ENCODE measurements at places on chromosomes 7 and 10.
A peak's percentile ranks its signal among the peaks of the same experiment; 100 is the strongest.

- DNase-seq = no peak
These were observed 50.9 kb downstream of the ANK3 start for GRCh38 chr10:60338786-60339185.

DNA sequence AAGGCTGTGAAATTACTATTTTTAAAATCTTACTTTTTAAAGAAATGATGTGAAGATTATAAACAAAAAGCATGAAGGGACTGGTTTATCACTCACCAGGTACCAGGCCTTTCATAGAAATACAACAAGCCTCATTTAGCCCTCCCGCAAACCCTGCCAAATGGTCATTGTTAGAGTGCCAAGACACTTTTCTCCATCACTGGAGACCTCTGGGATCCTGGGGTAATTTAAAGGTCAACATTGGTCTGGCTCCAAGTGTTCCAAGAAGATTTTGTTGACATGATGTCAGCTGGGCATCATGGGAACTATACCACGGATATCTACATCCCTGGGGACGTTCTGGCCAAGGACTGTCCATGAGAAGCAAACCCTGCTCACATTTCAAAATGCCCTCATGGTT, 138.0 kb upstream of the FRMD4A start:
- no peak for DNase-seq

- no peak for DNase-seq
These were observed 46.0 kb downstream of the GBF1 start for GRCh38 chr10:102291221-102291905.

DNA sequence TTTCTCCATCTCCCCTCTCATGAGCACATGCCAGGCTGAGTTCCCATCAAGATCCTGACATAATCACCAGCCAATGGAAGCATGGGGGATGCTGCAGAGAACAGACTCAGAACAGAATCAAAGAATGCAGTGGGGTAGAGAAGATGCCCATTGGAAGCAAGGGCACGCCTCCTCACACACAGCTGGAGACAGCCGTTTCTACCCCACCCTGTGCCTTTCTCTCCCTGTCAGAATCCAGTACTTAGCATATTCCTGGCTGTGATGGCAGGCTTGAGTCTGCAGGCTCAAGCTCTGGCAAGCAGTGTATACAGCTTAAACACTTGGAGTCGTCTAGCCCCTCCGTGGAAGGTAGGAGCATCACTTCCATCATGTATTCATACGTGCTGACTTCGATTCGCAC, 867.9 kb downstream of the NRG3 start:
- no peak for DNase-seq

DNA sequence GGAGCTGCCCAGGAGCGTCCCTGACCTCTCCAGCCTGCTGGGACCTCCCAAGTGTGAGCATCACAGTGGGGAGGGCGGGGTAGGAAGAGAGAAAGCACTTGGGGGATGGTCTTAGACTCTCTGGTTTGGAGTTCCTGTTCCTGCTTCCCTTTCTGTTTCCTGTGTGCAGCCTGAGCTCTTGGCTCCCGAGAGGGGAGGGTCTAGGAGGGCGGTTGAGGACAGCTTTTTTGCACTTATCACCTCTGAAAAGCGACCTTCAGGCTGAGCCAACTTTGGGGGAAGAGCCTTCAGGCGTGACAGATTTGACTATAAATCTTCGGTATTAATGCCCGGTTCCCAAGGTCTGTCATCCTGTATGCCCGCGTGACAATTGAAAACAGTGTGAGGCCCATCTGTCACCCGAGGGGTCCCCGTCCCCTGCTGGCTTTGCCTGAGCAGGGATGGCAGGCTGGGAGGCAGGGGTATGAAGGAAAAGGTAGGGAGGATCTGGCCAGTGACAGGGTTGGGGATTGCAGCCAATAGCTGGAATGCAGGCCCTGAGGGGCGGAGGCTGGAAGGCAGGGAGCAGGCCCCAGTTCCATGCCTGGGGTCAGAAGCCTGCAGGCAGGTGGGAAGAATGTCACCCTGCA, 78.6 kb downstream of the CDH23 start:
- DNase-seq = no peak

GRCh38 chr7:30795161-30795948, 24.1 kb downstream of the MINDY4 start:
- DNase-seq = no peak

DNA sequence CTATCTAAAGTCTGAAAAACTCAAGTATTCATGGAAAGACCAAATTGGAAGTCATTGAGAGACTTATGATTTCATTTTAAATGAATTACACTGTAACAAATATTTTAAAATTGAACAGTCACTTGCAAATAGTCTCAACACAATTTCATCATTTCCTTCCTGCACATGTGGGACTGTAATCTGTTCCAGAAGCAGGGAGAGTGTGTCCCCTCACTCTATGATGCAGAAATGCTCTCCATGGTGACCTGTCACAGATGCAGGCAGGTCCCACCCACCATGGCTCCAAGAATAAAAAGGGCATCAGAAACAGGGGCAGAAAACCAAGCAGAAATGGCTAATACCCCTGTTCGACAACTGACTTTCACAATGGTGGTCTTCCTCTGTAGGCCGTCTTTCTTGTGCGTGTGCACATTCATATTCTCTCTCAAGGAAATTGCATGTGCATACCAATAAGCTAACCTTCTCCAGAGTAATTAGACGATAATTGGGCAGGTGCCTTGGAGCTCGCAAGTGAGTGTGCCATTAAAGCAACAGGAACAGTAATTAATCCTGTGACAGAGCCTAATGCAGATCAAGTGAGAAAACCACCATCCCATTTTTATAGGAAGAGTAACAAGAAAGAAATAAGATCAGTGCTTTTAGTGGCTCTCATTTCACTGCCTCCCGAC, 170.9 kb downstream of the ZMYND11 start:
- no peak for DNase-seq

DNA sequence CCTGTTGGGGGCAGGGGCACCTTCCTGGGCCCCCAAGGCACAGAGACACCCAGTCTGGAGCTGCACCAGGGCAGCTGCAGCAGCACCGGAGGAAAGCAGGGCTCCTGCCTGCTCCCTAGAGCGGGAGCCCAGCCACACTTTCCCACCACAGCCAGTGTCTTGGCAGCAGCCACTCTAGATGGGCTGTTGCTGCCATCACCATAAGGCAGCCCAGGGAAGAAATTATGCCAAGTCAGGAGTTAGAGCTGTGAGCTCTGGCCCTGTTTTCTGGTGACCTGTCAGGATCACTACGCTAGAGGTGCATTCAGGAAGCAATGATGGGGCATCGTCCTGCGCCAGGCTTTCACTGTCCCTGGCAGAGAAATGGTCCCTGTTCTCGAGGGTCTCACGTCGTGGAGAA, 38.0 kb upstream of the ZNRF2 start:
- DNase-seq = no peak

GRCh38 chr10:129404091-129404490, 63.0 kb upstream of the MGMT start:
- DNase-seq = peak; percentile 2

DNA sequence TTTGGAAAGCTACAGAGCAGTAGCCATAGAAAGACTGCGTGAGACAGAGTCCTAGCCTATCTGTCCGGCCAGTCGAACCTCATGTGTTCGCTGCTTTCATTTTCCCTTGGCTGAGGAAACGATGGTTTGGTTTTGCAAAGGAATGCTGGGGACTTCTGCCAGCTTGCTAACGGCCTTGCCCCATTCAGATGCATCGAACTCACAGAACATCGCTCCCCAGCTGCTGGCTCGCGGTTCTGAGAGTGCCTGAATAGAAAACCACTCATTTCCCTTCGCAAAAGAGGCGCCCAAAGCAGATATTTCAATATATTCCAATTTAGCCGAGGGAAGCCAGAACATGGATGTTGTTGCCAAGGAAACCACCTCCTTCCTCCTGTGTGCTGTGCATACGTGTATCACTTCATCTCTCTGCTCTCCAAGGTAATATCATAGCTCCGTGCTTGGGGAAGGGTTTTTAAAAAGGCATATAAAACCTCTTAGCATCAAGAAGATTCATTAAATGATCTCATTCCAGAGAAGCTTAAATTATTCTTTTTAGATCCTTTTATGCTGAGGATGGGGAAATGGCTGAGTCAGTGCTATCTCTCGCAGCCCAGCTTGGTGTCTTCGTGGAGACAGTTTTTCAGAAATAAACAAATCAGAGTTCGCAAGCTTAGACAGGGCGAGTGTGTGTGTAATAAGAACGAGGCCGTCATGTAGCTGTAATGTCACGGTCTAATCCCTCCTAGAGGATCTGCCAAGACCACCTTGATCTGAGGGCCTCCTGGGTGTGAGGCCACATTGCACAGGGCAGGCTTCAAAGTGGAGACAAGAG, 215.2 kb downstream of the RPS24 start:
- DNase-seq = no peak

DNA sequence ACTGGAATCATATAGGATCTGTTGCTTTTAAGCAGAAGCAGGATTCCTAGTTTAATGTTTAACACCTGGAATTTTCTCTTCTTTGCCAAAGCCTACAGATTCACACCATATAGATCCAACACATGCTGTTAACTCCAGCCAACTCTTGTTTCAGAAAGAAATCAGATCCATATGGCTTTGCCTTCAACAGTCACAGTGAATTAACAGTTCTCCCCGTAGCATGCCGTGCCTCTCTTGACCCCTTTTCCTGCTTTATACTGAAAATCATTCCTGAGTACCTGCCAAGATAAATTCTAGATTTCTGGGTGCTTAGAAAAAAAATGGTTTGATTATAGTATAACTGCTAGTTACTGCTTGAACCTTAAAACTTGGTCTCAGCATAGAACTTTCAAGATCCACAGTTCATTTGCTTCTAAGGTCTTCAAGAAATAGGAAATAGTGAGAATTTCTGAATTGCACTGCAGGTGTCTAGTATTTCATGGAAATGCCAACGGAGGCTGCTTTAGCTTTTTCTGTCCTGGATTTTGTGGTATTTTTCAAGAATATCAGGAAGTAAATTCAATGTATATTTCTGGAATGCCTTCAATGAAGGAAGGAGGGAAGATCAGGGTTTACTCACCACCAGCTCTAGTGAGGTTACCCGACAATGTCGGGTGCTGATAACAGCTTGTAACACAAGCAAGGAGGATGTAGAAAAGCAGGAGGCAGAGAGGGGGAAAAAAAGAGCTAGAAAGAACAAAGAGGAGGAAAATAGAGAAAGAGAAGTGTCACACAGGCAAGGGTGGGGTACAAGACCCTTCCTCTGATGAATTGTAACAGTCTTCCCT, 6.6 kb downstream of the AASS start:
- DNase-seq = no peak

GRCh38 chr10:88733215-88733614, 26.6 kb upstream of the LIPN start:
- no peak for DNase-seq

- DNase-seq = no peak
These were observed 30.0 kb downstream of the MAP3K8 start for GRCh38 chr10:30463944-30464451.

- DNase-seq = no peak
These were observed 399.2 kb upstream of the AUTS2 start for GRCh38 chr7:69199041-69199440.

GRCh38 chr10:10847387-10847786, 170.3 kb upstream of the CELF2 start:
- no peak for DNase-seq

DNA sequence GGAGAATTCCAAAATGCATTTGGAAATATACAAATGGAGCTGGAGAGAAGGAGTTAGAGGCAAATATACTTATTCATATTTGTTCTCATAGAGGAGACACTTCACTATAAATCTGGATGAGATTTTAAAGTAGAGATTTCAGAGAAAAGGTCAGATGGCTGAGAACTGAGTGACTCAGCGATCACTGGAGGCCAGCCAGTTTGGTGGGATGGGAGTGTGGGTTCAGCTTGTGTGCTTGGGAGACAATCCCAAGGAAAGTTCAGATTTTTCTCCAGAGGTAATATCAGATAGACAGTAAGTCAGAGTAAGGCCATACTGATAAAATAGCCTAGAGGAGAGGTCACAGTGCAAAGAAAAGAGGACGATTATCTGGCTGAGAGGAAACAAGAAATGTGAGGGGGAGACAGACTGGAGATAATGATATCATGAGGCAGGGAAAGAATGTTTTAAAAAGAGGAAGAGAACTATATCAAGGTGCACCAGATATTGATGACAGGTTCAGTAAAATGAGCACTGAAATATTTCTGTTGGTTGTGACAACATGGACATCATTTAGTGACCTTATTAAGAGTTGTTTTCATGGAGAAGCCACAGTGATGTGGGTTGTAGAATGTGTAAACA, 67.0 kb downstream of the MDFIC start:
- DNase-seq = no peak

- no peak for DNase-seq
These were observed 434.0 kb downstream of the DNAJB6 start for GRCh38 chr7:157770716-157771320.

- no peak for DNase-seq
These were observed 116.0 kb downstream of the NEURL1 start for GRCh38 chr10:103609231-103610082.

GRCh38 chr10:96687317-96688012, 32.8 kb downstream of the PIK3AP1 start:
- DNase-seq = no peak

DNA sequence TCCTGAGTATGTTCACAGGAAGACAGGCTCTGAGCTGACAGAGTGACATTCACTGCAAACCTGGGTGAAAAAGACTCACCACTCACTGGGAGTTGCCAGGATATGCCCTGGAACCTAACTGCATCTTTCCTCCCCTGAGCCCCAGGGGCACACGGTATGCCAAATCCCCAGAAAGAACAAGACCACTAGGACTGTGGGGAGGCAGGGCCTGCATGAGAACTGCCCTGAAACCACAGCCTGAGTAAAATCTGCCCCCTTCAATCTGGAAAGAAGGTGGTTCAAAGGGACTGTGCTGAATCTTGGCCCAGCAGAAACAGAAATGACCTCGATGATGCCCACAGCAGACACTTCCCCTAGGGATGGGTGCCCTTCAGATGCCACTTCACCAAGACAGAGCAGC, 6.5 kb downstream of the FAM53B start:
- DNase-seq = no peak

DNA sequence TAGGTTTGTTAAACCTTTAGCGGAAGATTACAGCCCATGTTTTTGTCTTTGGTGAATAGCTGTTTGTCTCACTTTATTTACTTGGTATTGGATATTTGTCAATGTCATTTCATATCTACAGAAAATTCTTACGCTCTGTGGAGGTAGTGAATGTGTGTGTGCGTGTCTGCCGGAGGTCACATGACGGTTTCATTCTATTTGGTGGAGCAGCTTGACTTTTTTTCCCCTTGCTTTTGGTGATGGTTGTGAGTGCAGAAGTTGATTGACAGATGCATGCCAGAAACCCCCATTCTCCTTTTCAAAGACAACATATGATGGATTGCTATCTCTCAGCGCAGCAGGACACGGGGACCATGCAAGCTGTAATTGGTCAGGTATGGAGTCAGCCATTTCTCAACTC, at the start of gene POU6F2:
Gene POU6F2 (plus strand): TSS at position 225 of the 400 bp plus-strand sequence. CDS start 45 bp downstream, at position 270.
- DNase-seq = no peak

- peak; percentile 78 for DNase-seq
These were observed 14.5 kb downstream of the LBX1 start for GRCh38 chr10:101214446-101215396.

DNA sequence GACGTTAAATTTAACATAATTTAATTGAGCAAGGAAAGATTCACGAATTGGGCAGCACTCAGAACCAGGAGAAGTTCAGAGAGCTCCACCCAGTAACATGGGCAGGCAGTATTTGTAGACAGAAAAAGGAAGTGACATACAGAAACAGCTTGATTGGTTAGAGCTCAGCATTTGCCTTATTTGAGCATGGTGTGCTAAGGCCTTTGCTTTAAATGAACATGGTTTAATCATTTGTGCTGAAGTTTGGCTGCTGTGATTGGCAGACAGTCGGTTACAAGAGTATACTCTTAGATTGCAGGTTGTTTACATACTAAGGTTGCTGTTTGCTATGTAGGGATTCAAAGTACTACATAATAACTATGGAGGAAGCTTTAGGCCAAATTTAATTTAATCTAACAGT, 199.2 kb downstream of the MALRD1 start:
- no peak for DNase-seq

All from T47D (cell line).